ENCODE measurements at places on chromosomes 1 and 21.

GRCh38 chr1:112956544-112957132 lies 642 bp upstream of the SLC16A1 start:
- no peak for DNase-seq

DNA sequence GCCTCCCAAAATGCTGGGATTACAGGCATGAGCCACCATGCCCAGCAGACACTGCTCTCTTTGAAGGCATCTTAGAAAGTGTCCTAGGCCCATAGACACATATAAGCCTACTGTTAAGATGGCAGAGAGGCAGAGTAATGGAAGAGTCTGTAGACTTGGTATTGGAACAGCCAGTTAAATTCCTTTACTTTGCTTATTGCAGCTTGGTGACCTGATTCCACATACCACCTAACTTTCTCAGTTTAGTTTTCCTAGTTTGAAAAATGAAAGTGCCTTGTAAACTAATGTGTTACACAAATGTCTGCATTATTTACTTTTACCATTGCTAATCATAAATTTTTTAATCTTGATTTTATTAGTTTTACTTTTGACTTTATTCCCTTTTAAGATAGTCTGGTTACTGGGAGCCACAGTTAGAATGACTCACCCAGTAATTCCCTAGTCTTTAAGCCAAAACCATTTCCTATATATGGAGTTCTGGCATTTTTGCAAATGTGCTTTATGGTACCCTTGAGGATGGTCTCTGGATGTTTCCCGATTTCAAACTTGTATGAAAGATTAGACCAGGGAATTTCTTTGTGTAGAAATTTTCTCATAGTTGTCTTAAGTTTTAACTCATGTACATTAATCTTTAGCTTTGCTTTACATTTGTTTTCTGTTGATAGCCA lies 6.4 kb downstream of the SMAP2 start:
- no peak for DNase-seq

DNA sequence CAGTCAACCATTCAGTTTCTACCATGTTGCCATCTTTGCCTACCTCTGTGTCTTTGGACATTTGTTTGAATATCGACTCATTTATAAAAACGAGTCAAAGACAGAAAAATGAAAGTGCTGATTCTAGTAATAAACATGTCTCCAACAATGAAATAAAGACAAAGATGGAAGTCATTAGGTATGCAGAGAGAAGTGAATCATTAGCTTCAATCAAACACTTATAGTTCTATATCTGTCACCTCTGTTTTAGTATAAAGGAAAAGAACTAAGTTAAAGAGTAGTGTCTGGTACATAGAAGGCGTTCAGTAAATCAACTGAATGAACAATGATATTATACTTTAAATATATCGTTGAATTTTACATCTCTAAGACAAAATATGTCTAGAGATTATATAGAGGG lies 1.7 kb upstream of the TSPAN2 start:
- no peak for DNase-seq

DNA sequence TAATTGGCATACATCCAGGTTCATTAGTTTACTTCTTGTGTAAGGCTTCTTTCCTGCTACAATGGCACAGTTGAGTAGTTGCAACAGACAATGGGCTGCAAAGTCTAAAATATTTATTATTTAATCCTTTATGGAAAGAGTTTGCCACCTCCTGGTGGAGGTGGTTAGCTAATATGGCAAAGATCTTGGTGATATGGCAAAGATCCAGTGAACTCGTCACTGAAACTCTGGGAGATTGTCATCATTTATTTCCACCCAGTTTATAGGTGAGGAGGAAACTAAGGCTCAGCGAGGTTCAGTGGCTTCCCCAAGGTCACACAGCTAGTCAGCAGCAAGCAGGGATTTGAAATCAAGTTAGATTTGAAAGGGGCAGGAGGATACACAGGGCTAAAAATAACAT lies 16.1 kb upstream of the IFFO2 start:
- no peak for DNase-seq

DNA sequence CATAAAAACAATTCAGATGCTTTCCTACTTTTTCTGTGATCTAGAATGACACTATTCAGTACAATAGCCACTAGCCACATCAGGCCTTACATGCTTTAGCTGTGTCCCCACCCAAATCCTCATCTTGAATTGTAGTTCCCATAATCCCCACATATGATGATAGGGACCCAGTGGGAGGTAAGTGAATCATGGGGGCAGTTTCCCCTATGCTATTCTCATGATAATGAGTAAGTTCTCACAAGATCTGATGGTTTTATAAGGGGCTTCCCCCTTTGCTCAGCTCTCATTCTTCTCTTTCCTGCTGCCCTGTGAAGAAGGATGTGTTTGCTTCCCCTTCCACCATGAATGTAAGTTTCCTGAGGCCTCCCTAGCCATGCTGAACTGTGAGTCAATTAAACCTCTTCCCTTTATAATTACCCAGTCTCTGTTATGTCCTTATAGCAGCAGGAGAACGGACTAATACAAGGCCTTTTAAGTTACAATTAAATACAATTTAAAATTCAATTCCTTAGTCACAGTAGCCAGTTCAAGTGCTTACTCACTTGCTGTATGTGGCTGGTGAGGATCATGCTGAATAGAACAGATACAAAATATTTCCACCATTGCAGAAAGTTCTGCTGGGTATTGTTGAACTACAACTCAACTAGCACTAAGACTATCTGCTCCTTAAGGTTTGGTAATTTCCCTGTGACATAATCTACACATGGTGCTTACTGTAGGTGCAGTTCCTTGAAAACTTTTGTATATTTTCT lies 106.7 kb downstream of the SCMH1 start:
- no peak for DNase-seq

- no peak for DNase-seq
These were observed 1211.0 kb upstream of the ADGRL4 start for GRCh38 chr1:80217377-80217986.

GRCh38 chr21:36835383-36835795 lies 131.1 kb downstream of the HLCS start:
- DNase-seq = no peak

- DNase-seq = no peak
These were observed 8.7 kb upstream of the CADM3 start for GRCh38 chr1:159162516-159163265.

All from hypothalamus (tissue), 51 donors.